ENCODE measurements at places on chromosomes 3 and 15.

DNA sequence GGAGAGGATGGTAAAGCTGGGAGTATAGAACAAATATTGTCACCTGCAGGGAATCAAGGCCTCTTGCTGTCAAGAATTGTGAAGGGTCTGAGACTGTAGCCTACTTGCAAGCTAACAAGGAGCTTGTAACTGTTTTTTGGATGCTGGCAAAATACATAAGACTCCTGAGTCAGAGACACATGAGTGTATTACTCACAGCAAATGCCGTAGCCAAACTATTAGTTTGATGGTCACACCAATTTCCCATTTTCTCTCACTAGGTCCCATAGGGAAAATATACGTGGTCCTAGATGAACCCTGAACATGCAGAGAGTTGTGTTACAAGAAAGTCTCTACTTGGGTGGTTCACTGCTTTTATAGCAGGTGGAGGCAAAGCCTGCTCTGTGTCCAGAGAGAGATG is 44.7 kb upstream of the LIPC start:
- peak; percentile 74 for DNase-seq

DNA sequence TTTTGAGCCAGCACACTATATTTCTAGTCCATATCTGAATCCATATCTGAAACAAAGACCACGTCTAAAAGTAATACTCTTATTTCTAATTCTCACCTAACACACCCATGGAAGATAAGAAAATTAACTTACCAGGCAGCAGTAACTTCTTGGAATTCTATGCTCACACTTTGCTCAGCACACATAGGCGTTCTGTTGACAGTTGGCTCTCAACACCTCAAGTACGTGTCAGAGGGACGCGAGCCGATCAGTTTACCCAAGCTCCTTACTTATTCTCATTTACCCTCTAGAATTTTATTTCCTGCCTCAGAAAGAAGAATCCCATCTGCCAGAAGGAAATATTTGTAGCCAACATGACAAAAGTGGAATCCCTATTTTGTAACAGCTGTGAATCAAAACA is 911.9 kb downstream of the FHIT start:
- no peak for DNase-seq

DNA sequence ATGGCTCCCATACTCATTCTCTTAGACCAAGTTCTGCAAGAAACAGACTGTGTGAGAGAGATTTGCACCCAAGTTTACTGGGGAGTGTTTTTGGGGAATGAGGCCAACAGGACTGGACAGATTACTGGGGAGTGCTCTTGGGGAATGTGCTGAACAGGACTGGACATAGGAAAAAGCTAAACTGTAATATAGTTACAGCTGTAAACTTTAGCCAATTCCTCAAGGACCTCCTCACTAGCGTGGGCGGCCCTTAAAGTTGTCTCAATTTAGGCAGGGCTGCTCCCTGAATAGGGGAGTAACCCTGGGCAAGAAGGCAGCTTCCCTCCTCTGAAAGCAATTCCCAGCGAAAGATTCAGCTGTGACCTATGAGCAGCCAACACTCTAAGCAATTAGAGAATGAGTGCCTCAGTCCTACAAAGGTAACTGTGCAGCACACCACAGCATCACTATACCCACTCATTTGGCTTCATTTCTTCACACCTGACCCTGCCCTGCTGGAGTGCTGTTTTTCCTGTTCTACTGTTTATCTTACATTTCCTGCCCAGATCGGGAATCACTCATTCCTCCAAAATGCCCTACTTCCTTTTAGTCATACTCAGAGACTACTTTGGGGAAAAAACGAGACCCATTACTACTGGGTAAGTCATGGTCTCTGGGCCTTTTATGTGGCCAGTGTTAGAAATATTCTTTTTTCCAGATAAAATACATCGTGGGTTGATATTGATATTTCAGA is 41.3 kb upstream of the TRIM42 start:
- DNase-seq, result no peak

DNA sequence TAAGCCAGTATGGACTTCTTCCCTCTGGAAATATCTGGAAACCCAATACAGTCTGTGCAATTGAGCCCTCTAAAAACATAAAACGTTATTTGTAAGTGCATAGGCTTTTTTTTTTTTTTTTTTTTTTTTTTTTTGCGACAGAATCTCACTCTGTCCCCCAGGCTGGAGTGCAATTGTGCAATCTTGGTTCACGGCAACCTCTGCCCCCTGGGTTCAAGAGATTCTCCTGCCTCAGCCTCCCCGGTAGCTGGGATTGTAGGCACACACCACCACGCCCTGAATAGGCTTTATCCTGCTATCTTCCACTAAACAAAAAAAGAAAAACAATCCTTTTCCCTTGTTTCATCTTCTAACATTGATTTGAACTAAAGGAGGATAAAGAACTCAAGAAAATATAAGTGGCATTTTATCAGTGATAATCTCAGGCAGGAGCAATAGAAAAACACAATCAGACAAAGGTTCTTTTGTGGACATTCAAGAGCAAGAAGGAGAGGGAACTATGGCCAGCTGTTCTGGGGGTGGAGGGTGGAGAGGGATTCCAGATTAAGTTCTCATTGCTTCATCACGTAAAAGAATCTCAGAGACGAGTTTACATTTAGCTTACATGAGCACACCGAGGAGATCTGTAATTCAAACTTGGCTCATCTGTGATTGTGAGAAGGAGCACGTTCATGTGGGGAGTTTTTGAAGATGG is 68.6 kb downstream of the ITGB5 start:
- peak; percentile 82 for DNase-seq

- no peak for DNase-seq
Measured at GRCh38 chr3:70177881-70178645, 134.4 kb downstream of the MDFIC2 start.

GRCh38 chr3:143963946-143964345 is 7.7 kb upstream of the DIPK2A start:
- DNase-seq, result no peak

DNA sequence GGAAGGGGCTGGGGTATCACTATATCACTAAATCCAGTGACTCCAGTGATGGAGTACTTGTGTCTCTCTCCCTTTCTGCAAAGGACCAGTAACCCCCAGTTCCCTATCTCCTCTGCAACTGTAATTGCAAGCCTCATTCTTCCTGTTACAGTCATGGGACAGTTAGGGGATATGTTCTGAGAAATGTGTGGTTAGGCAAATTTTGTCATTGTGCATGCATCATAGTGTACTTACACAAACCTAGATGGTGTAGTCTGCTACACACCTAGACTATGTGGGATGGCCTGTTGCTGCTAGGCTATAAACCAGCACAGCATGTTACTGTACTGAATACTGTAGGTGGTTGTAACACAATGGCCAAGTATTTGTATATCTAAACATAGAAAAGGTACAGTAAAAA is 2.2 kb downstream of the VPS8 start:
- DNase-seq, result no peak

Measured in fibroblast of lung (primary cell).